ENCODE measurements at places on chromosomes 7 and 10.

DNA sequence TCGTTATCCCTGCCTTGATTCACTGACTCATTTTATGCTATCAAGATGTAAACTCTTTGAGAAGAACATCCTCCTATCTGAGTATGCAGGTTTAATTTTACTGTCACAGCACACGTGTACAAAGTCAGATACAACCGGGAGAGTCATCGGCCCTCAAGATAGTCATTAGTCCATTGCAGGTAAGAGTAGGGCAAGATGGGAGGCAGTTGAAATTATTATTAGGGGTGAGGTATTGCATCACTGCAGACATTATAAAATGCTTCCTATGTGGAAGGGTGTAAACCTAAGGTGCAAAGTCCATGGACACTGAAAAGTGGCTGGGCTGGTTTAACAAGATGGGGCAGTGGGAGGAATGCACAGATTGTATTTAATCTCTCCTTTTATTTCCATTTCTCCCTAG lies 113.7 kb downstream of the ARL4A start:
- DNase-seq: no peak

GRCh38 chr10:124554085-124554858 lies 92.6 kb downstream of the LHPP start:
- no peak for DNase-seq

- no peak for DNase-seq
Measured at GRCh38 chr10:124644236-124644635, 99.9 kb downstream of the FAM53B start.

DNA sequence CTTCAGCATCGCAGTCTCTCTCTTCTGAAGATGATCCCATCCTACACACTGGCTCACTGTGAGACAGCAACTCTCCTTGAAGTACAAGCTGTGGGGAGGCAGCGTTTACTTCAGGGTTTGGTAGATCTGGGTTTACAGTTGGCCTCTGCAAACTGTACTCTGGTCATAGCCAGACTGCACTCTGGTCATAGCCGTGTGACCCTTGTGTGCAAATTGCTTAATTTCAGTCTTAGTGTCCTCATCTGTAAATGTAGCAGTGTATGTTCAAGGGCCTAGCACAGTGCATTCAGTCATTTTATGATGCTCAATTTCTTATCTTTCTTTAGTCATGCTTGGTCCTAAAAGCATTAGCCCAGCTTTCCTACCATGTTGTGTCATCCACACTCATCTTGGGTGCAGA lies 188.2 kb downstream of the LRMDA start:
- DNase-seq: no peak
